ENCODE measurements at places on chromosomes 6 and 20.

GRCh38 chr20:50810842-50811241 is 16.0 kb downstream of the BCAS4 start:
- DNase-seq = no peak

DNA sequence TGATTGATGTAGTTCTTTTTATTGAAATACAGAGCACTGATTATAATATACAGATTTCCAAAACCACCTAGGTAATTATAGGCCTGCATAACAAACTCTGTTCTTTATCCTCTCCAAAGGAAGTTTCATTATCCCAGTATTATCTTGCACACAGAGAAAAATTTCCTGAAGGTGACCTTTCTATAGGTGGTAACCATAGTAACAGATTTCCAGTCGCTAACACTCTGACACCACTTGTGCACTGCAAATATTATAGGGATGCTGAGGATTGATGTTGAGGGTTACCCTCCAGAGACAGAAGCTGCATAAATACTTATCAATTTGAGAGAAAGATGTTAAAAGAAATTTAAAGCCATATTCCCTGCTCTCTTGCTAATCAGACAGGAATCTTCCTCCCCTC is 274.5 kb upstream of the NRSN1 start:
- no peak for DNase-seq

DNA sequence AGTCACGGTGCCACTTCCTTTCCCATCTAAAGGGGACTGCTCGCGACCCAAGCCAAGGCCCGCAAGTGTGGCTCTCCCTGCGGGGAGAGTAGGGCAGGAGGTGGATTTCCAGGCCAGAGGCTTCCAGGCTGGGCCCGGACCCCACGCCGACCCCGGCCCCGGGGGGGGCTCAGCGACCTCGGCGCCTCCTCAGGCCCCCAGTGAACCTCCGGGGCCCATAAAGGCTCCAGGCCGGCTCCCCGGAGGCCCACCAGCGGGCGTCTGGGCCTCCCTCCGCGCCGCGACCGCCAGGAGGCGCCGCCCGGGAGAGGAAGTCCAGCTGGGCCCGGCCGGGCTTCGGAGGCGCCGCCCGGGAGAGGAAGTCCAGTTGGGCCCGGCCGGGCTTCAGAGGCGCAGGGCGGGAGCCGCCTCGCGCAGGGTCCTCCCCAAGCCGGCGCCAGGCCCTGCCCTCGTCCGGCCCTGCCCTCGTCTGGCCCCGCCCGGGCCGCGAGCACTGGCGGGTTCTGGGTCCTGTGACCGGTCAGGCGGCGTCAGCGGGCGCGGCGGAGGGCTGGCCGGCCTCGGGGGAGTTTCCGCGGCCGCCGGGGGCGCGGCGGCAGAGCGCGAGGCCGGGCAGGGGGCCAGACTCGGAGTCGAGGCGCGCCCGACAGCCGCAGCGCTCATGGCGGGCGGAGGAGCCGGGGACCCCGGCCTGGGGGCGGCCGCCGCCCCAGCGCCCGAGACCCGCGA is at the start of gene RAB32:
RAB32 (plus strand) TSS at position 623 of the 729 bp plus-strand sequence; CDS start at position 662, 39 bp downstream.
- peak; percentile 69 for DNase-seq

GRCh38 chr6:13398421-13398994 is 70.2 kb upstream of the TBC1D7 start:
- DNase-seq = no peak

- DNase-seq = no peak
Measured at GRCh38 chr6:115838763-115839401, 221.8 kb downstream of the FRK start.

DNA sequence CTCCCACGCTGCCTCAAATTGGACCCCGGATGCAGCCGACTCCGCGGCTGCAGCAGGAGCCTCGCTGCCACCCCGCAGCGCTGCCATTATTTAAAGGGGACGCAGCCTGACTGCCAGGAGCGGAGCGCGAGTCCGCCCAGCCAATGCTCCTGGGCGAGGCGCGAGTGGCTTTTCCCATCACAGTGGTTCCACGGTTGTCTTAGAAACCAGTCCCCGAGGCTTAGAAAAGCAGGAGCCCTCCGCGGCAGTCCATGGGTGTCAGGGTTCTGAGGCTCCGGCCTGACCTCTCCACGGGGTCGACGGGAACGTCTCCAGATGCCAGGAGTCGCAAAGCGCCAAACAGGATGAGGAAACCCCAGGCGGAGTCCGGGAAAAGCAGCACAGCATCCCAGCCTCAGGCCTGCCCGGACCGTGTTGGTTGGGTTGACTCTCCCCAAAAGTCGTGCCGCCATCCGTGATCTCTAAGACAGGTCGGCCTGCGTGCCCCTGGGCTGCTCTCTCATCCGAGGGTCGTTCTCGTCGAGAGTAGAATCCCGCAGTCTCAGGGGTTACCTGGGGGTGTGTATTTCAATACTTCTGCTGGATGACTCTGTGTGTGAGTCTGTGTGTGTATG is 975.8 kb upstream of the DEFB115 start:
- DNase-seq = no peak

- no peak for DNase-seq
Measured at GRCh38 chr20:24747010-24747712, 201.9 kb upstream of the CST7 start.

GRCh38 chr6:235763-236360 is 56.4 kb upstream of the DUSP22 start:
- DNase-seq = peak; percentile 28

- no peak for DNase-seq
Measured at GRCh38 chr6:169795196-169795595, 43.8 kb downstream of the ERMARD start.

- DNase-seq = no peak
Measured at GRCh38 chr6:150800674-150801314, 64.7 kb upstream of the MTHFD1L start.

- no peak for DNase-seq
Measured at GRCh38 chr6:4925580-4925979, 78.3 kb downstream of the RPP40 start.

GRCh38 chr6:52297433-52297832 is 12.9 kb upstream of the MCM3 start:
- DNase-seq = no peak

DNA sequence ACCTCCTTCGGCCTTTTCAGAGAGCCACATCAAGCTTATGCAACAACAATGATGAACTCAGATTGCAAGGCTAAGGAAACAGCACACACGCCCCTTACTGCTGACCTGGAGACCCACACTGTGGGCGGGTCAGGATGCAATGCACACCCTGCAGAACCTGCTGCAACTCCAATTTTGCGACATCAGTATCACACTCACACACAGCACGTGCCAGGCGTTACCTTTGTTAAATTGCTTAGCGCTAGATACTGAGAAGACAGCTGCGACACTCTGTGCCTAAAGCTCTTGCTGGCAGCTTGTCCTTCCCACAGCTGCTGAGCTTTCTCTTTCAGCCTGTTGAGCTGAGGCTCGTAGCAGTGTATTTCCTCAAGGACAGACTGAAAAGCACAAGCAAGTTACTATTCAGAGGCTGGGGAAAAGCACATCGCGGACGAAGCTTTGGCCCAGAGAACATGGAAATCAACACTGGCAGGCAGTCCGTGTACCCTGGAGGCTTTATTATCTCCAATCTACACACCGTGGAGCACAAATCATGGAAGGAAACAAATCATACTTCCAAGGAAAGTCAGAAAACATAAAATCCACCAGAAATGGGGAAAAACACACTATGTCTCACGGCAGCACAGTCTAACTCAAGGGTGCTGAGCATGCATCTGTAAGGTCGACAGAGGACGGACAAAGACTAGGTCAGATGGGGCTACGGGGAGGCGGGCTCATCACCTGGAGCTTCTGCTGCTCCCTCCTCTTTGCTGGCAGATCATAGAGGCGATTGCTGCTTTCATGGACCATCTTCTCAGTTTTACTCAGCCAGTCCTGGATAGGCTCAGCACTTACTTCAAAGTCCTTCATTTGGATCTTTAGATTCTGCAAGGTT is 268.2 kb downstream of the SYNE1 start:
- no peak for DNase-seq

DNA sequence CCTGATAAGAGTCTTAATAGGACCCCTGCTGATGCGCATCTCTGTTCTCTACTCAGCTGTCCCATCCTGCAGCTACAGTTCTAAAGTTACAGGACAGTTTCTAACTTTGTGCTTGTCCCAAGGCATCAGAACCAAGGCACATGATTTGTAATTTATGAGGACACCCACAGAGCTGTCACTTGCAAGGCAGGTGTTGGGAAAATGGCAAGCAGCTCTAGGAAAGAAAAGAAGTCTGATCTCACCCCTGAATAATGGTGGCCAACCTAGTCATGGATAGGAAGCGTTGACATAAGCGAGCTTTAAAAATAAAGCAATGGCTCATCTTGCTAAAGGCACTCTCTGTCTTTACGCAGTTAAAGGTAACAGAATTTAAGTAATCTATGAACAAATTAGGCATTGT is 127.6 kb upstream of the VGLL2 start:
- no peak for DNase-seq

DNA sequence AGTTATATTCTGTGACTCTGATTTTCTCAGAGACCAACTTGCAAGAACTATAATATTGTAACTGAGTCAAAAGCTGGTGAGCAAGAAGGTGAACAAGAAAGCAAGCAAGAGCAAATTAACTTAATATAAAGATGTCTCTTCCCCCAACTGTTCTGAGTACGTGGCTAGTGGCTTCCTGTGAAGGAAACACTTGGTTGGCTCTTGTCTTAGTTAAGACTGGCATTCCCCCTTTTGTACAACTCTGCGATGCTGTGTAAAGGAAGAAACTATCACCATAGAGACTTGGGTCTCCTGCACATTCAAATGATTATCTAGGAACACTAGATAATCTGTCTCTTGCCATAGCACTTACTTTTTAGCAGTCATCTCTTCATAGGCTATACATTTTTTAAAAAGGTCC is 47.3 kb upstream of the TNFAIP3 start:
- DNase-seq = no peak

DNA sequence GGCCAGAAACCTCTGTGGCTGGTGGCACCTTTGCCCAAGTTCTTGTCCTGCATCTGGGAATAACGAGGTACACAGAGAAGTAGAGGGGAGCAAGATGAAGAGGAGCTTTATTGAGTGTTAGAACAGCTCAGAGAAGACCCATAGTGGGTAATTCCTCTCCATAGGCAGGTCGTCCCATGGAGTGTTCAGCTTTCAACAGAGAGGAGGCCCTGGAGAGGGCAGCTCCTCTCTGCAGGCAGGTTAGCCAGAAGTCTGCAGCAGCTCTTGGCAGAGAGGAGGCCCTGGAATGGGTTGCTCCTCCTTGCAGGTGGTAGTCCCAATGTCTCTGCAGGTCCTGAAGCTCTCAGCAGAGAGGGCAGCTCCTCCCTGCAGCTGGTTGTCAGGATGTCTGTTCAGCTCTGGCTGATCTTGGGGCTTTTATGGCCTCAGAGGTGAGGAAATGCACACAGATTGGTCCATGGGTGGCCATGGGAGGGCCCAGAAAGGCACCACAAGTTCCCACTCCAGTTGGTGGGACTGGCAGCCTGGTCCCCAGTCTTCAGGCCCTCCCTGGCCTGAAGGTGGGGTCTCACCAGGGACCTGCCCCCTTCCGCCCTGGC is 89.0 kb downstream of the IPCEF1 start:
- no peak for DNase-seq

DNA sequence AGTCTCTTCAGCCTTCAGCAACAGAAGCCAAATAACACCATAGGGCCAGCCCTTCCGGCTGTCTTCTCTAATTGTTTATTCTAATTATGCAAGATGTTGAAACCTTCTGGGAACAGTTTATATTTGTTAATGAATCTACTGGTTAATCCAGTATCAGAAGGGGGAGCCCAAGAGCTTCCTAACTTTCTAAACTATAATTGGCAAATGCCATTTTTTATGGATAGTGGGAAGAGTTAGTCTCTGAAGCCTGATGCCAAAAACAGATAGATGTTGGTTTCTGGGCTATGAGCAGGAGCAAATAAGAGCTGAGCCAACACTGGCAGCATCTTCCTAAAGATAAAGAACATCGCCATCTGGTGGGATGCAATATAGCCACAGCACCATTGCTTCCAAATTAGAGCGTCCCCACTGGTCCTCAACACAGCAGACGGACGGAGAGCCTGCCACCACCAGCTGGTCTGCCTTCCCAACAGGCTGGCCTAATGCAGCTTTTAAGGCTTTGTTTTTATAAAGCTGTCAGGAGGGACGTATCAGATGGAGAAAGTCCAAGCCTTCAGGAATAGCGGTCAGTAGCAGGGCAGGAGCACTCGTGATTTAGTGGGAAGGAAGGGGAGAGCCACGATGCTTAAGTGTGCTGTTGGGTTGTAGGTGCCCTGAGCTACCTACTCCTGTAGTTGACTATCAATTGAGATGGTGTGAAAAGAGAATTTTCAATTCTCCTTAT is 118.8 kb downstream of the RALGAPA2 start:
- DNase-seq = peak; percentile 7

- DNase-seq = no peak
Measured at GRCh38 chr20:47353239-47353691, 3.2 kb downstream of the ZMYND8 start.

DNA sequence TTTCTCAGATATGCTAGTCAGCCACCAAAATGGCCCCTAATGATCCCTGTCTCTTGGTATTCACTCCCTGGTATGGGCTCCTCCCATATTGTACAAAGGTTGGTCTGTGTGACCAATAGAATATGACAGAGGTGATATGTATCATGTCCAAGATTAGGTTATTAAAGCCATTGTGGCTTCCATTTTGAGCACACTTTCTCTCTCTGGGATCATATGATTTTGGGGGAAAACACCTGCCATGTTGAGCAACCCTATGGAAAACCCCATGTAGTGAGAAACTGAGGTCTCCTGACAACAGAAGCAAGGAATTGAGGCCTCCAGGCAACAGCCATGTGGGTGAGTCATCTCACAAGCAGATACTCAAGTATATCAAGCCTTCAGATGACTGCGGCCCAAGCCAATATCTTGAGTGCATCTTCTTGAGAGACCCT is 7.1 kb upstream of the ZNF318 start:
- DNase-seq = no peak

DNA sequence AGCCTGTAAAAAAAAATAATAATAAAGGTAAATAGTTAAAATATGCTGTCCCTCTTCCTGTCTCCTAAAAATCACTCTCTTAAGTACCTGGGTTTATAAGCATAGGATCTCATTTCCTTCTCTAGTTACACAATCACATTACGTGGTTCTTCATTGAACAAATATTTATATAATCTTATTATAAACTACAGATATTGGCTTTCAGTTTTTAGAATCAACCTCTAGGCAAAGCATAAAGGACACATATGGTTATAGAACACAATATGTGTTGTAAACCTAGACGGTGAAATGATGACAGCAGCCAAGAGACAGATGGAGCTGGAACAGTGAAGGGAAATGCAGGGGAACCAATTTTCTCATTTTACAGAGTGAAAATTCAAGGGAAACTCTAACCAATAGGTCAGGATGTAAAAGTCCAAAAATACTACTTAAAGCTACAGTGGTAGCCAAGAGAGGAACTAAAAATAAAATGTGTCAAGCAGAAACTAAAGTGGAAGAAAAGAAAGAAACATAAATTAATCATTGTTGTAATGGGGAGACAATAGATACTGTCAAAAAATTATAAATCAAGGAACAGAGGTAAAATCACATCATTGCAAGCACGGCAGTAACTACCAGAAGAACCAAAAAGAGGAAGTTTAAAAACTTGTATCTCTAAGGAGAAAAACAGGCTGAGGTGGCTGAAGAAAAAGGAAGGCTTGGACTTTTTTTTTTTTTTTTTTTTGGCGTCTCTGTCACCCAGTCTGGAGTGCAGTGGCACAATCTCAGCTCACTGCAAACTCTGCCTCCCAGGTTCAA is 82.8 kb upstream of the CDYL start:
- DNase-seq = no peak

GRCh38 chr20:53929974-53930650 is 140.3 kb downstream of the BCAS1 start:
- no peak for DNase-seq

- no peak for DNase-seq
Measured at GRCh38 chr6:84517741-84518530, 246.5 kb downstream of the TBX18 start.
